Fibroblast of skin of right biceps (primary cell): ENCODE measurements at places on chromosomes 4 and X.

- DNase-seq, result no peak
Measured at GRCh38 chr4:6474053-6474568, 1.7 kb upstream of the PPP2R2C start.

- DNase-seq, result no peak
Measured at GRCh38 chr4:26050671-26051070, 136.7 kb downstream of the SMIM20 start.

DNA sequence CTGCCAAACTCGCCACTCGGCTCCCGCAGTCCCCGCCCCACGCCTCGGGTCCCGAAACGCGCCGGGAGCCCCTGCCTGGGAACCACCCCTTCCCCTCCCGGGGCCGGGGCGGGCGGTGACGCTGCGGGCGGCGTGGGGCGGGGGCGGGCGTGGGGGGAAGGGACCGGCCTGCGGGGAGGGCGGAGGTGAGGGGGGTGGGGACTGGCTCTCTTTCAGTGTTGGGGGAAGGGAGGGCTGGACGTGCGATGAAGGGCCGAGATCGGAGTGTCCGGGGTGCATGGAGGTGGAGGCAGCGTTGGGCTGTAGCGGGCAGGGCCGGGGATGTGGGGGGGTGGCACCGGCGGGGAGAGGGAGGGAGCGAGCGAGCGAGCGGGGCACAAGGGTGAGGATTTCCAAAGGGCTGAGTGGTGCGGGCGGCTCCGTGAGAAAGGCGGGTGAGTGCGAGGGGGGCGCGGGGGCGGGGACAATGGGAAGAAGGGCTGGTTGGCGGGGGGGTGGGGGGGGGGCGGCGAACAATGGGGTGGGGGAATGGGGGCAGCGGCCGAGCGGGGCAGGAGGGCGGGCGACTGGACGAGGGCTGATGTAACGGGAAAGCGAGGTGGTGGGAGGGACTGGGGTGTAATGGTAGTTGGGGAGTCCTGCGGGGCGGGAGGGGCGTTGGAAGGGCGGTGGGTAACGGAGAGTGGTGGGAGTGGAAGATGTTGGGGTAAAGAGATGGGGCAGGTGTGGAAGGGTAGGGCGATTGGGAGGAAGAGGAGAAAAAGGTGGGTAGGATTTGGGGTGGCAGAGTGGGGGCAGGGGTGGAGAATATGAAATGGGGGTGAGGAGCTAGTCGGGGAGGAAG lies 578 bp downstream of the DCUN1D4 start:
- peak; percentile 56 for DNase-seq

- no peak for DNase-seq
Measured at GRCh38 chr4:171516694-171517093, 296.5 kb upstream of the GALNTL6 start.
